ENCODE measurements at places on chromosomes 13 and 19.

GRCh38 chr13:106407338-106407737 is 128.1 kb downstream of the EFNB2 start:
- no peak for DNase-seq

DNA sequence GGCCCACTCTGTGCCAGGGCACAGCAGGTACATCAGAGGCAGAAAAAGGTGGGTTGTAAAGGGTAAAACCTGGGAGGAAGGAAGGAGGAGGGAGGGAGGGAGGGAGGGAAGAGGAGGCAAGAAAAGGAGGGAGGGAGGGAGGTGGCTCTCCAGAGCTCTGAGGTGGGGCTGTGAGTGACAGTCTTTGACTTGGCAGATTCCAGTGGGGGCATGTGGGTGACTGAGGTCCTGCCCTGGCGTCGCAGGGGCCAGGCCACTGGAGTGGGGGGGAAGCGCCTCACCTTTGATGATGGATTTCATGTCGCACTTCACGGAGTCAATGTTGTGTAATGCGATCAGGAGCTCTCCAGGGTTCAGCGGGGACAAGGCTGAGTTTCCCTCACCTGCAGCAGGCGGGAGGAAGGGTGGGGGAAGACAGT is 6.0 kb upstream of the RSPH6A start:
- no peak for DNase-seq

GRCh38 chr19:42067315-42067888 is 2.6 kb downstream of the GRIK5 start:
- no peak for DNase-seq

GRCh38 chr13:98221234-98221633 is 44.2 kb upstream of the RNF113B start:
- DNase-seq = no peak

GRCh38 chr19:17026706-17027534 is at the start of gene CPAMD8:
Gene CPAMD8, minus strand, starts transcription at chr19:17026810. Its CDS starts 168 bp downstream, at chr19:17026642.
- no peak for DNase-seq

DNA sequence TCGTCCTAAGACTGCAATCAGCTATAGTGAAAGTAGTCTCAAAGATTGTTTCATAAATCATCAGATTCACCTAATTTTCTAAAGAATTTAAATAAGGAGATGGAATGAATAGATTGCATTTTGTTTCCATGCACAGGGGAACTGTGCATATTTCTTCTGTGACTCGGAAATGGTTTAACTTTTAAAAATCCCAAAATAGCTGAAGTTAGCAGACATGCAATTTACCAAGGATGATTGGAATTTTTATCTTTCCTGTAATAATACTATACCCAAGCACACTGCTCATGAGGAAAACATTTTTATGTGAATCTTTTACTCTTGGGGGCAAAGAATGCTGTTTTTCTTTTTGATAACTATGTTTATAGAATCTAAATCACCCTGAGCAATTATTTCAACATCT is 15.0 kb upstream of the LMO7 start:
- DNase-seq = no peak

DNA sequence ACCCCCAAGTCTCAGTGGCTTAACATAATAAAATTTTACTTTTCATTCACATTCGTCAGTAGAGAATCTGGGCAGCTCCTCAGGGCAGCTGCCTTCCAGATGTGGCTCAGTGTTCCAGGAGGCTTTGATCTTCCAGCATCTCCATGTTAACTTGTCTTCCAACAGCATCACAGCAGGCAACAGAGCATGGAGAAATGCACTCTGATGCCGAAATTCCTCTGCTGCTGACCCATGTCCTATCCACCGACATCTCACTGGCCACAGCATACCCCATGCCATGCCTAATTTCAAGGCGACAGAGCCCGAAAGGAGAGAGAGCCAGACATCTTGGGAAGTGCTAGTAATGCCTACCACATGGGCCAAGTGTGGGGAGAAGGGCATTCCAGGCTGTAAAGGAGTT is 64.9 kb upstream of the MEDAG start:
- DNase-seq = no peak

DNA sequence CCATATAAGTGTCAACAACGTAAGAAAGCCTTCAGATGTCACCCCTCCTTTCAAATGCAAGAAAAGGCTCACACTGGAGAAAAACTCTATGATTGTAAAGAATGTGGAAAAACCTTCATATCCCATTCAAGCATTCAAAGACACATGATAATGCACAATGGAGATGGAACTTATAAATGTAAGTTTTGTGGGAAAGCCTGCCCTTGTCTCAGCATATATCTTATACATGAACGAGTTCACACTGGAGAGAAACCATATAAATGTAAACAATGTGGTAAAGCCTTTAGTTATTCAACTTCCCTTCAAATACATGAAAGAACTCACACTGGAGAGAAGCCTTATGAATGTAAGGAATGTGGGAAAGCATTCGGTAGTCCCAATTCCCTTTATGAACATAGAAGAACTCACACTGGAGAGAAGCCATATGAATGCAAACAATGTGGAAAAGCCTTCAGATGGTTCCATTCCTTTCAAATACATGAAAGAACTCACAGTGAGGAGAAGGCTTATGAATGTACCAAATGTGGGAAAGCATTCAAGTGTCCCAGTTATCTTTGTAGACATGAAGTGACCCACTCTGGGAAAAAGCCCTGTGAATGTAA is 11.1 kb downstream of the ZNF844 start:
- no peak for DNase-seq

GRCh38 chr13:29858667-29859066 is 8.2 kb upstream of the UBL3 start:
- no peak for DNase-seq

GRCh38 chr13:104625201-104625600 is 1559.0 kb upstream of the SLC10A2 start:
- DNase-seq = no peak

DNA sequence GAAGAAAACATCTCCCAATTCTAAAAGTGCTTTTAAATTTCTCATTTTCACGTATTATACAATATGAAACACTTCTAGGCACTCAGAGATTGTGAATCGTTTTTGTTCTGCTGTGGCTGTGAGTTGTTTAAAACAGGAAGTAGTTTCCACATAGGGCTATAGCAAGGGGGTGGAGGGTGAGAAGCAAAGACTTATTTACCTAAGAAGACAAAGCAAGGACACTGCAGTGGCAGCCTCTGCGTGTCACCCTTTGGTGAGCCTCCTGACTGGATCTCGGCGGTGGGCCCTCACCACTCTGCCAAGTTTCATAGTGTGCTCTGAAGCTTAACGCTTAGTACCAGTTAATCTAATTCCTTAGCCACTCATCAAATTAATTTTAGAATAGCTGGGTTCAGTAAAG is 56.8 kb downstream of the TNFSF13B start:
- no peak for DNase-seq

GRCh38 chr19:46970815-46971214 is 48.8 kb upstream of the NPAS1 start:
- no peak for DNase-seq

GRCh38 chr19:29672319-29672932 is 7.2 kb downstream of the PLEKHF1 start:
- DNase-seq = no peak

DNA sequence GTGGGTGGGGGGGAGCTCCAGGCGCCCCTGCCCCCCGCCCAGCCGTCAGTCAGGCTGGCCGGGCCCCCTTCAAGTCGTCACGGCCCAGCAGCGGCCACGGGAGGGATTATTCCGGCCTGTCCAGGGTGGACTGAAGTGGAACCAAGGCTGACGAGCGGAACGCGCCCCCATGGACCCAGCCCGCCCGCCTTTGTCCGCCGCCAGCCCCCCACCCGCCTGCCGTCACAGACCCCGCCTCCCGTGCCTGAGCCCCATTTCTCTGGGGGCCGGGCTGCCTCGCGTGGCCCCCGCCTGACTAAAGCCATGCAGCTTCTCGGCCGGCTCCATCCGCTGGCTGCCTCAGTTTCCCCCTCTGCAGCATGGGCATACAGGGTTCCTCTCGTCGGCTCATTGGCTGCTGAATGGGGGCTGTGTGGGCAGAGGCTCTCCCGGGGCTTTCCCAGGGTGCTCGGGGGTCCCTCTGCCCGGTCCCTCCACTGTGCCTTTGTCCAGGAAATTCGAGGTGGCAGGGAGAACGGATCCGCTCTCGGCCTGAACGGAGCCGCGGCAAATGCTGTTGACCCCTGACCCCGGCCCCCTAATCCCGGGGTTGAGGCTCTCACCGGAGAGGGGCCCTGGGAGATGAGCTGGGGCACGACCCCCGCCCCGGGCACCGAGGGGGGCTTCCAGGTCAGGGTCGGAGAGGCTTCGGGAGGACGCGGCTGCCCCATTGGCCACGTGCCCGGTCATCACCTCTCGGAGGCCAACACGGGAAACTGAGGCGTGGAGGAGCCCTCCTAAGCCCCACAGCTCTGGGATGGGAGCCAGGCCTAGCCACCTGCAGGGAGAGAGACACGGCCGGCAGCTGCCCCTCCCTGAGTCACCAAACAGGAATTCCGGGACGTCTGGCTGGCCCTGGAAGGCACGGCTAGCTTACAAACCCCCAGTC is 27.4 kb downstream of the EFNA2 start:
- DNase-seq = no peak

Measured in activated CD4-positive, alpha-beta T cell treated with anti-CD3 and anti-CD28 coated beads for 48 hours (primary cell).